BJ (cell line): ENCODE measurements at places on chromosomes 5 and 9. TPM values are rescaled to one million over a fixed set of nuclear protein-coding genes. Genes with fewer than 3 reads are reported as not detected.

- DNase-seq = no peak
Observed at GRCh38 chr5:7376871-7377270, 19.1 kb upstream of the ADCY2 start.

DNA sequence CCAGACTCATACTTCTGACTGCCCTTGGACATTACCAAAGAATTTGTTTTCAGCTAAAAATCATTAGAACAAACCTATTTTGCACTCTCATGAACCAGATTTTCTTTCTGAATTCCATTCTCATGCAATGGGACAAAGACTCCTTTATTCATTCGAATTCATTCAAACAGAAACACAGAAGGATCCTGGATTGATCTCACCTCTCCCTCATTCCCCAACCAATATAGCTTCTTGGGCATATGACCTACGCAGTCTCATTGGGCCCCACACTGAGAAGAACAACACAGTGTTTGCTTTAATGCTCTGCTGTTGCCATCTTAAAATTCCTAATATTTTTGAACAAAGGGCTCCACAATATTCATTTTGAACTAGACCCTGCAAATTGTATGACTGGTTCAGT lies 392.4 kb downstream of the CTNND2 start:
- DNase-seq = no peak

DNA sequence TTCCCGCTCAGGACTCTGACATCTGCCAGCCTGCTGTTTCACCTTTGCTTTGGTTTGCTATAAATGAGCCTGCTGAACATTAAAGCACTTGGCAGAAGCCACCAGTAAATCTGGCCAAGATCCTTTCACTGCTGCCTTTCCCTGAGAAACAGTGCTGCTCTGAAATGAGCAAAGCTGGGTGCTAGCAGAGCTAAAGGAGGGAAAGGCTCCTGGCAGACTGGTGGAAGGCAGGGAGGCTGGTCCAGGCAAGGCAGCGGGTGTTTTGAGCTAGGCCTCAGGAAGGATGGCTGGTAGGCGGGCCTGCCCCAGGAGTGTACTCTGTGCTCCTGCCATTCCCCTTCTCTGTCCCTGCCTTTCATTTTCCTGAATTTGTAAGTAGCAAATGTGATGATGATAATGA lies 52.5 kb upstream of the PTGS1 start:
- DNase-seq = no peak

GRCh38 chr9:124869986-124870560 lies 8.1 kb downstream of the ARPC5L start:
- DNase-seq = no peak

Gene GCNT4
- 3.7 and 10.1 TPM in 2 replicates for polyA plus RNA-seq

Gene LMBRD2
- 2.6 and 6.9 TPM in 2 replicates for polyA plus RNA-seq

Gene ENC1
- 26.5 and 34.1 TPM in 2 replicates for polyA plus RNA-seq
